ENCODE measurements at places on chromosomes 5 and 9.

- DNase-seq, result no peak
These were observed 12.0 kb downstream of the ADRA1B start for GRCh38 chr5:159928122-159928909.

DNA sequence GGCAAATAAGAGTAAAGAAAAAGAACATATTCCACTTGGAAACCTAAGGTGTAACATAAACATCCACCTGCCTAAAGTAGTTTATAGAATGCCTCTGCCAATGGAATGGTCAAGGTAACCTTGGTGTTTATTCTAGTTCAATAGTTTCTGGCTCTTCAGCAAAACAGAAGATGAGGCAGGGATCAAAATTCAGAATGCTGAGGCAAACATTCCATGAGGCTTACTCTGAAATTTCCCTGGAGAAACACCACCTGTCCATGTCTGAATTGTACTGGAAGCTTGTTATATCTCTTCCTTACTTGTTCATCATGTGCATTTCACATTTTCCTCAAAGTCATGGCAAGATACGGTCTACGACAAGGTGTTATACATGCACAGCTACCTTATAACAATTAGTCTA, 1862.4 kb upstream of the ACO1 start:
- no peak for DNase-seq

- DNase-seq, result no peak
These were observed 85.0 kb downstream of the GALNT10 start for GRCh38 chr5:154275566-154275965.

GRCh38 chr9:79369676-79370075, 202.1 kb upstream of the TLE4 start:
- DNase-seq, result no peak

All from glutamatergic neuron (in vitro differentiated cells).